ENCODE measurements at places on chromosomes 11 and 22.

GRCh38 chr11:110134110-110134509 lies 40.9 kb downstream of the ZC3H12C start:
- no peak for DNase-seq

GRCh38 chr11:112784323-112785073 lies 176.7 kb upstream of the NCAM1 start:
- DNase-seq: no peak

DNA sequence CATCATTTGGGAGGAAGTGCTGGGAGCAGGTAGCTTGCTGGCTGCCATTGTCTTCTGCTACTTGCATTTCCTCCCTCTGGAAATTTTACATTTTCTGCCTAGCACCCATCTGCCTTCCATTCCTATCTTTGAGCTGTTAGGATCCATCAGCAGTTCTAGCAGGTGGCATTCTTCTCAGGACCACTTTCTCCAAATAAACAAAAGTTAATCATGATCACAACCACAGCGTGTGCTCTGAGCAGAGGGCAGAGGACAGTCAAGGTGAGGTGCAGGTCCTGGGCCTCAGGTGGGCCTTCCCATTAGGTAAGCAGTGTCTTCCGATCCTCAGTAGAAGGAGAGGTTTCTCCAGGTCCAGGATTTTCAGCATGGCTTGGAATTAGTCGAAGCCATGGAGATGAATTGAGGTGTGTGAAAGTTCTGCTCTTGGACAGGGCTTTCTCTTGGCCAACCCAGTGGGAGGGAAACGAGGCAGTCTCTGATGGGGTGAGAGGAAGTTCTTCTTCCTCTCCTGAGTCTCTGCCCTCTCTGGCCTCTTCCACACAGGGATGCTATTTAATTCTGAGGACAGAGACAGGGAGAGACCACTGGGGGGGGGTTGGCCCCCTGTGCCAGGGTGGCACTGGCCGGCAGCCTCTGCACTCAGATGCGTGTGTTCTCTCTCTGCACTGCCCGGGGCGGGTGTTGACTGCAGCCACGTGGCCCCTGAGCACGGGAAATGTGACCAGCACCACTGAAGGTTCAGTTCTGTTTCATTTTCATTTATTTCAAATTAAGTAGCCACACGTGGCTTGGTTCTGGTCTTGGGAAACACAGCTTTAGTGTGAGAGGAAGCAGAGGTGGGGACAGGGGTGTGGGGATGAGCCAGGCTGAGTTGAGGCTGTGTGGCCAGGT lies 170.8 kb downstream of the TBC1D22A start:
- DNase-seq: no peak

DNA sequence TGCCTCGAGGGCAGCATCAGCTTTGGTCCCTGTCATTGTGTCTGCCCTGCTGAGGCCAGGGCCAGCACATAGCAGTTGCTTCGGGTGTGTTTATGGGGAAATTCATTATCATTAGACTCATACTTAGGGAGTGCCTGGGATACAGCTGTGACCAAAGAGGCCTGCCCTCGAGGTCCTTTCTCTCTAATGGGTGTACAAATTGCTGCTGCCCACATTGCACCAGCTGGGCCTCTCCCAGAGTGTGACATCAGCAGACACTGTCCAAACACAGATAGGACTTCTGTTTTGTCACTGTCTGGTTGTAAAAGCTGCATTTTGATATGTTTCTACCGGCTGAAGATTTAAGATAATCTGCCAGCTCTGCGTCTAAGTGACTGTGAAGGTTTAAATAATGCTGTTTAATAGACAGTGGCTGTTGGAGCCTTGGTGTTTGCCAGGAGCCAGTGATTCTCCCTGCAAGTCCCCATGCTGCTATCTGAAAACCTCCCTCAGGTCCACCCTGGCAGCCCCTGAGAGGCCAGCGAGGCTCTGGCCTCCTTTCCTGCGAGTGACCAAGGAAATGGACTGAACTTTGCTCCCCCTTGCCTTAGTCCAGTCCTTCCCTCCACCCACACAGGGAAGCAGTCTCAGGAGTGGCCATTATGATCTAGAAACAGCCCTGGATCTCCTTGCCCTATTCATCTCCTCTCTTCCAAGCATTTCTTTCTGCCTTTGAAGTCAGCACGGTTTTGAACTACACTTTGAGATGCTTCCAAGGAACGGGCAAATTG lies 505.2 kb downstream of the TBC1D22A start:
- DNase-seq: no peak

DNA sequence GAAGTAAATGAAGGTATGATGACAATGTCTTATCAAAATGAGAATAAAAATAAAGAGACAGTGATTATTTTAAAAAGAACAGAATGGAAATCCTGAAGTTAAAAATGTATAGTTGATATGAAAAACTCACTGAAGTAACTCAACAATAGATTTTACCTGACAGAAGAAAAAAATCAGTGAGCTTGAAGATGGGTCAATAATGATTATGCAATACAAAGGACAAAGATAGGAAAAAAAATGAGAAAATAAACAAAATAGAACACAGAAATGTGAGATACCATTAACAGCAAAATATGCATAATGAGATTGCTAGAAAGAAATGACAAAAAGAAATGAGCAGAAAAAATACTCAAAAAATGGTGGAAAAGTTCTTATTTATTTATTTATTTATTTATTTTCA lies 19.1 kb upstream of the APLNR start:
- no peak for DNase-seq

GRCh38 chr22:30390974-30391691 lies 3.9 kb upstream of the RNF215 start:
- DNase-seq: peak; percentile 65

- DNase-seq: no peak
These were observed 10.7 kb downstream of the CBX6 start for GRCh38 chr22:38861170-38861876.

GRCh38 chr22:17121233-17122195 lies at the start of gene TMEM121B:
Gene TMEM121B, minus strand, starts transcription at chr22:17121360. Its CDS starts 233 bp downstream, at chr22:17121127.
- no peak for DNase-seq

- DNase-seq: no peak
These were observed 23.5 kb upstream of the P2RY2 start for GRCh38 chr11:73194593-73194992.

- DNase-seq: no peak
These were observed 61.8 kb downstream of the ALX4 start for GRCh38 chr11:44248109-44248508.

GRCh38 chr11:73804712-73805111 lies 17.0 kb downstream of the MRPL48 start:
- no peak for DNase-seq

GRCh38 chr22:27761665-27762064 lies 39.9 kb downstream of the MN1 start:
- no peak for DNase-seq

- DNase-seq: no peak
These were observed 70.4 kb upstream of the FGF3 start for GRCh38 chr11:69889400-69890318.

DNA sequence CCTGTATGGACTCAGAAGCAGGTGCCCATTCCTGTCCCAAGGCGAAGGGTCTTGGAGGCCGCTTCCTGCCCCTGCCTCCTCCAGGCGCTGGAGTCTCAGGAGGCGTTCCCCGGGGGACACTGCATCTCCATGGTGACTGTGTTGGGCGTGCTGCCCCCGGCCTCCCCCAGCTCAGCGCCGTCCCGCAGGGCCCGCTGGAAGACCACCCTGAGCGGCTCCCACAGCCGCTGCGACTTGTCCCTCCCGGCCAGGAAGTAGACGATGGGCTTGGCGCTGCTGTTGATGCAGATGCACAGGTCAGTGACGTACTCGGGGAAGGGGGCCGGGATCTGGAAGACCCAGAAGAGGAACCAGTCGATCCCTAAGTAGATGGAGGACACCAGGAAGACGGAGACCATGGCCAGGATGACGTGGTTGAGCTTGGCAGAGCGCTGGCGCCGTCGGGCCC lies 7.8 kb downstream of the MRGPRF start:
- DNase-seq: no peak

DNA sequence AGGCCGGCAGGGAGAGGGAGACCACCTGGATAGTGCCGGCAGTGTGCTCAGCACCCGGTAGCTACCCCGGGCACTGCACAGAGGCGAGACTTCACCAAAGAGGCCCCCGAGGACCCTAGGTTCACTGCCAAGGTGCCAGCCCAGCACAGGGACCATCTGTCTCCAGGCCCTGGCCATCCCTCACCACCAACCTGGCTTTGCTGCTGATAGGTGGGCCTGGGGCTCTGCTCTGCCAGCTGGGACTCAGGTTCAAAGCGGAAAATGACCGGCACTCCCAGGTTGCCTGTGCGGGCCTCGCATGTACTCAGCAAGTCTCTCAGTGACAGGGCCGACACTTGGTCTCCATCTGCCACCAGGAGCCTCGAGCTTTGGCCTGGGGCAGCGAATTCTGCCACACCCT lies 812.2 kb downstream of the BRD1 start:
- no peak for DNase-seq

DNA sequence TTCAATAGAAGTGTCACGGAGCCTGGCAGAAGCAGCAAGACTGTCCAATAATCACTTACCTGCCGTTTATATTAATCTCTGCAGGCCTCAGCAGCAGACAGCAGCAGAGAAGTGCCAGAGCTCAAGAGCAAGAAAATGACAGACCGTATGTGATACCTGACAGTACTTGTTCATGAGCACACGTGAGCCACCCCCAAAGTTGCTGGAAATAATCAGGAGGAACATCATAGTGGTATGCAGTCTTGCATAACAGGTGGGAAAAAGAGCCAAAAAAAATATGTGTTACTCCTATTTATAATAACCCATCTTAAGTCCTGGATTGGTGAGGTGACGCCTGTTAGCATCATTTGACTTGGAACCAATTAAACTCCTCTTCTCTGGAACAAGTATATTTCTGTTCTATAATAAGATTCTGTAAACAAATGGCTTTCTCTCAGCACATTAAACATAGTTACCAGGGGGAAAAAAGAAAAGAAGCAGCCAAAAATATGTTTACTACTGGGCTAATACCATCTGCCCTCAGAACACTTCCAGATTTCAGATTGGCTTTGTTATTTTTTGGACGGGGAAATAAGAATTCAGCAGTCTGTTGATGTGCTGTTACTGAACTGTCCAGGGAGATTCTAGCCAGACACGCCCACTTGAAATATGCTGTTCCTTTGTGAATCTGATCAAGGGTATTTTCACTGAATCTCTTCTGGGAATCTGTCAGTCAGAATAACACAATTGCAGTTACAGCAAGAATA lies 7.9 kb upstream of the SLN start:
- no peak for DNase-seq

GRCh38 chr11:59008947-59009346 lies 69.7 kb downstream of the GLYATL1 start:
- no peak for DNase-seq

DNA sequence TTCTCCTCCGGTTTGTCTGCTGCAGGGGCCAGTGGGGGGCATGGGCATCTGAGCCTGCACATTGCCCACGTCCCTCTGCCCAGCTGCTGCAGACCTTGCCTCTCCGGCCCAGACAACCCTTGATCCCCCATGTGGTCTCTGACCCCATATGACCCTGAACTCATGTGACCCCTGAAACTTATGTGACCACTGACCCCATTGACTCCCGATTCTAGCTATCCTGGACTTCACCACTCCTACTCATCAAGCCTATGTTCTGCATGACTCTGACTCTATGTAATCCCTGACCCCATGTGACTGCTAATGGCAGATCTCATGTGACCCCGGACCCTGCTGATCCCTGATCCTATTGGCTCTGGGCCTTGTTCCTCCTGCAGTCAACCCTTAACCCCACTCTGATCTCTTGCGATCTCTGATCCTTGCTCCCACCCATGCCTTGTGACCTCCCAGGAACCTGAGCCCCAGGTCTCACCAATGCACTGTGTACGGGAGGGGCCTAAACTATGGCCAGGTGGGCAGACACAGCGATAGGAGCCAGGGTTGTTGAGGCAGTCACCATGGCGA lies 5.7 kb downstream of the LTBP3 start:
- DNase-seq: no peak

DNA sequence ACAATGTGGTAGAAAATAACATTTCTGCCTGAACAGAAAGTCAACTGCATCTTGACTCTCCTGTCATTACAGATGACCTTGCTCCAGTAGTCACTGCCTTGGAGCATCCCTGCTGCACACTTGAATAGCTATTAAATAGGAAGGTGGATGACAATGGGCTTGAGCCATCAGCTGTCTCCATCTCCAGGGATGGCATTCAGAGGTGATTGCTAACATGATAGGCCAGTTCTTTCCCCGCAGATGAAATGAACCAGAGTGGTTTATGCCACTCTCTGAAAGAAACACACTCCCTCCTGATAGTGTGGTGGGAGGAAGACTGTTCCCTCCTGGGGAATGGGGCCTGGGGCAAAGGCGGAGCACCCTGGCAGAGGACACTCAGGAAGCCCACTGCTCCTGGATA lies 57.1 kb upstream of the OLFML1 start:
- DNase-seq: no peak

DNA sequence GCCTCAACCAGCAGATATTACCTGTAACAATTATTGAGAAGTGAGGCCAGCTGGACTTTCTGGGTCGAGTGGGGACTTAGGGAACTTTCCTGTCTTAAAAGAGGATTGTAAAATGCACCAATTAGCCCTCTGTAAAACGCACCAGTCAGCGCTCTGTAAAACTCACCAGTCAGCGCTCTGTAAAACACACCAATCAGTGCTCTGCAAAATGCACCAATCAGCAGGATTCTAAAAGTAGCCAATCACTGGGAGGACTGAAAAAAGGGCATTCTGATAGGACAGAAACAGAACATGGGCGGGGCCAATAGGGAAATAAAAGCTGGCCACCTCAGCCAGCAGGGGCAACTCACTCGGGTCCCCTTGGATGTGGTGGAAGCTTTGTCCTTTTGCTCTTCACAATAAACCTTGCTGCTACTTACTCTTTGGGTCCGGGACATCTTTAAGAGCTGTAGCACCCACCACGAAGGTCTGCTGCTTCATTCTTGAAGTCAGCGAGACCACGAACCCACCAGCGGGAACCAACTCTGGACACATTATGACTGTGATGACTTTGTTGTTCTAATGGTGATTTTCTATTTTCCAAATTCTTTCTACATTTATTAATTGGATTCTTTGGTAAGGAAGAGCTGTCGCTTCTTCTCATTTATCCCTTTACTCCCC lies 40.2 kb upstream of the FGF3 start:
- no peak for DNase-seq

DNA sequence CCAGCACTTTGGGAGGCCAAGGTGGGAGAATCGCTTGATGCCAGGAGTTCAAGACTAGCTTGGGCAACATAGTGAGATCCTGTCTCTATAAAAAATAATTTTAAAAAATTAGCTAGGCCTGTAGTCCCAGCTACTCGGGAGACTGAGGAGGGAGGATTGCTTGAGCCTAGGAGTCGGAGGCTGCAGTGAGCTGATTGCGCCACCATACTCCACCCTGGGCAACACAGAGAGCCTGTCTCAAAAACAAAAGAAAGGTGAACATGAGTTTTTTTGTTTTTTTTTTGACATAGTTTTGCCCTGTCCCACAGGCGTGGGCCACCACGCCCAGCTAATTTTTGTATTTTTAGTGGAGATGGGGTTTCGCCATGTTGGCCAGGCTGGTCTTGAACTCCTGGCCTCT lies 17.6 kb downstream of the MED15 start:
- no peak for DNase-seq

DNA sequence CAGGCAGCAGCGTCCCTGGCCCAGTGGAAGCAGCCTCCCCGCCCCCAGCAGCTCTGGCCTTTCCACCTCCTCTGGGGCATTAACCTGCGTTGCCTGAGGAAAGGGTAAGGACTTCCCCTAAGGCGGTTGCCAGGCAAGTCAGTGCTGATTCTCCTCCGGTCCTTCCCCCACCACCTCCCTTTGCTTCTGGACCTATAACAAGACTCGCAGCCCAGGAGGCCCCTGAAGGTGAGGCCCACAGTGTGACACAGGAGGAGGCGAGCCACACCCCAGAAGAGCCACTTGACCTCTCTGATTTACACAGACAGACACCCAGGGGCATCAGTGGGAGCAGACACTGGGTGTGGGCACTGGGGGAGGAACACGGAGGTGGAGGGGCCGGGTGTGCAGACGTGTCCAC lies 35.4 kb downstream of the ASCL2 start:
- DNase-seq: no peak

GRCh38 chr11:34356913-34357700 lies 703 bp downstream of the ABTB2 start:
- DNase-seq: no peak

All from stimulated activated CD4-positive, alpha-beta T cell treated with anti-CD3 and anti-CD28 coated beads, Interleukin-12 subunit alpha, Interleukin-12 subunit beta, amount 100 ng/mL, for 48 hours (primary cell).